ENCODE measurements at places on chromosomes 3 and 15. TPM values are rescaled to one million over a fixed set of nuclear protein-coding genes. Genes with fewer than 3 reads are reported as not detected.
A peak's percentile ranks its signal among the peaks of the same experiment; 100 is the strongest.

IMPG2 gene
- 0.05 TPM for total RNA-seq

TAMM41 gene
- total RNA-seq, result 8.1 TPM

DNA sequence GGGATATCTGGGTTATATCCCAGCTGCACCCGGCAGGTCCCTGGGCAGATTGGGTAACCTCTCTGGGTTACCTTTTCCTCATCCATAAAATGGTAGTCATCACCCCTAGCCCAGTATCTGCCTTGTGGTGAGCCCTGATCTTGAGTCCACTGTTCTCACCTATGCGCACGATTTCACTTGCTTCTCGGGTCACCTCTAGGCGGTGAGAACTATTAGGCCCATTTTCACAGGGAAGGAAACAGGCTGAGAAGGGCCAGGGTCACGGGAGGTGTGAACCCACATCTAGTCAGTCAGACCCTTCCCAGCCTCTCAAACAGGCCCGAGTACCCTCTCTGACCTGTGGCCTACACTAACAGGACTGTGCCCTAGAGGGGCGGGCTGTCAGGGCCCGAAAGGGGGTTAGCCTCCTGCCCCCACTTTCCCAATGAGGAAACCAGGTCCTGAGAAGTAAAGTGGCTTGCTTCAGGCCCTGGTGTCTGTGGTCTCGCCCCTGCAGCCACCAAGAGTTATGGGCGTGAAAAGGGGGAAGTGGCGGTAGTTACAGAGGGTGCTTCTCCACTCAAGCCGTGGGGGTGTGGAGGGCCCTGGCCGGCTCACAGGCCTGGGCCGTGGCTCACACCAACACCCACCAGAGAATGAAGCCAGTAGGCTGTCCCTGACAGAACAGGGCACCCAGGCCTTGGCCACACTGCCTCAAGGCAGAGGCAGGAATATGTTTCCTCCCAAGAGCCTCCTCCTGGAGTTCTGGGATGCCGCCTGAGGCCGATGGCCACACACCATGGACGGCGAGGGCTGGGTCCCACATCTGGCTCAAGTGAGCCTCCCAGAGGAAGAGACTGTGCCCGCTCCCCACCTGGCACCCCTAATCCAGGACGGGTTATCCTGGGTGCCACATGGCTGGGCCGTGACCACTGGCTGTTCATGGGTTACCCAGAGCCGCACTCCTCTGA, 19.5 kb downstream of the PSTPIP1 start:
- DNase-seq, result no peak

DNA sequence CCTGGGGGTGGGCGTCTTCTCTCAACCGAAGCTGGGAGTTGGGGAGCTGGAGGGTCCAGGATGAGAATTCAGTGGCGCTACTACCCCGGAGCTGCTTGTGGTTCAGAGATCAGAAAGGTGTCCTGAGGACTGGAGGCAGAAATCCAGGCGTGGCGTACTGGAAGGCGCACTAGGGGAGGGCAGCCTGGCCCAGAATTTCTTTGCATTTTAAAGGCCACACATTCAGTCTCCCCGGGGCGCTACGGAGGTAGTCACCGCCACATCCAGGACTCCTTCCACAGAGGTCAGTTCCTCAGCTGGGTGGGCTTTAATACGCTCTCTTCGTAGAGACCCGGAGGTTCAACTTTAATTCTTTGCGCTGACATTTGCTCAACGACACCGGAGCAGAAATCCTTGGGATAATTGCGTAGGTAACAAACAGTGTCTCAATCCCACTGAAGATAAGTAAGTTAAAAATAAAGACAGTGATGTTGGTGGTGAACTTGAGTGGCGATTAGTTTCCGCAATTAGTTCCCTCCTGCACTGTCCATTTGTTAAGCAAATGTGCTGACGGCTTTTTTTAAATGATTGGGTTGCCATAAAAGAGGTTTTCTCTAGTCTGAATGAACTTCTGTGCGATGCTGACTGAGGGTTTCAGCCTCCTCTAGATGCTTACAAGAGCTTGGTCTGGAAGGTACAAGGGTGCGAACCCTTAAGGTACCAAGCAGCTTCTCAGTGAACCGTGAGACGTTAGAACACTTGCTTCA, 535 bp downstream of the MCTP2 start:
- DNase-seq, result no peak

LSMEM2 gene
- total RNA-seq, result not detected

NTRK3 gene
- total RNA-seq, result 0.09 TPM

DNA sequence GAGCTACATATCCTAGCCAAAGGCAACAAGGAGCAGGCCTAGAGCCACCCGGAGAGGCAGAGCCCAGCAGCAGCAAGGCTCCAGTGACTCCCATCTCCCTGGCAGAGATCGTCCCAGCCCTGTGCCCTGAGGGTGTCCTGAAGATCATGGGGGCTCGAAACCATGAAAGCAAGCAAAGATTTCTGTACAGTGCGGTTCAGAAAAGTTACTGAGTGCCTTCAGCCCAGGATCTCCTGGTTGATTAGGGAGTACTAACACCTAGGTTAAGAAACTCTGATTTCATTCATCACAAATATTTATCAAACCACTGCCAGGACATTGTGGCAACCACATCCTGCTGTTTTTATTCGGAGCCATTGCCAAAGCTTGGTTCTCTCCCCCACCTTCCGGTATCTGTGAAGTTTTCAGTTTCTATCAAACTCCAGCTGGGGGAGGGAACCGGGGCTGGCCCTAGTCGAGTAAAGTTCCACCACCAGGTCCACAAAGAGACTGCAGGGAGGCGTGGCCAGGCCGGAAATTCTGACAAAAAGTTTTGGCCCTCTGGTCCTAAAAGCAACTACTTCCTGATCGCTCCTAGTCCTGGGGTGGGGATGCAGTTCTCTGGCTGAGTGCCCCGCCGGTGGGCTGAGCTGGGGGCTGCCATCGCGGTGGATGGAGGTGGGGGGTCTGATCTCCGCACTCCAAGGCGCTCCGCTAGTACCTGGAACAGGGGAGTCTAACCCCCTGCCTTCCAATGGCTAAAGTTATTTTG, 1.2 kb downstream of the RAB43 start:
- DNase-seq, result peak; percentile 88

DNA sequence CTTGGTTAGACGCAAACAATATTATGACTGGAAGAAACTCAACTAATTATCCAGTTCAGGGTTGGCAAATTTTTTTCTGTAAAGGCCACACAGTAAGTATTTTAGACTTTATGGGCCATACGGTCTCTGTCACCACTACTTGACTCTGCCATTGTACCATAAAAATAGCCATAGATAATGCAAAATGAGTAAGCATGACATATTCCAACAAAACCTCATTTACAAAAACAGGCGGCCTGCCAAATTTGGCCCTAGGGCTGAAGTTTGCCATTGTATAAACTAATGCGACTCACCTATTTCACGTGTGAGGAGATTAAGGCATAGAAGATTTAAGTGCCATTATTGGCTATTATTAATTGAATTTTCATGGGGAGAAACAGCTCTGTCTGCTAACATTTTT, 116.8 kb upstream of the CNTN6 start:
- no peak for DNase-seq

DNA sequence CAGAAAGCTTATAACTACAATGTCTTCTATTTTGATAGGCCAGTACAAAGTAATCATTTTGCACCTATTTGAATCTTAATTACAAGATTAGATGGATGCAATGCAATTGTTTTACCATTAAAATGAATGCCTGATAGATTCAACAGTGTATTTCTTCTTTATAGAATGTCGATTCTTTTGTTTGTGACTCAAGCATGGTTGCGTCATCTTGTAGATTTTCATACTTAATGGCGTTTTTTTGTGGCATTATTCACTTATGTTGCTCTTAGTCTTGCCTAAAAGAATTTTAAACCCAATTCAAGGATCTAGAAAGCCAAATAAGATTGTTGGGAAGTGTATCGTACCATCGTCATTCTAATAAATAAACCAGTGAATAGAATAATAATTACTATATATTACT, 21.4 kb downstream of the ZBTB38 start:
- no peak for DNase-seq

PRRT3 gene
- total RNA-seq, result 0.58 TPM

ABCC5 gene
- 9.6 TPM for total RNA-seq

DNA sequence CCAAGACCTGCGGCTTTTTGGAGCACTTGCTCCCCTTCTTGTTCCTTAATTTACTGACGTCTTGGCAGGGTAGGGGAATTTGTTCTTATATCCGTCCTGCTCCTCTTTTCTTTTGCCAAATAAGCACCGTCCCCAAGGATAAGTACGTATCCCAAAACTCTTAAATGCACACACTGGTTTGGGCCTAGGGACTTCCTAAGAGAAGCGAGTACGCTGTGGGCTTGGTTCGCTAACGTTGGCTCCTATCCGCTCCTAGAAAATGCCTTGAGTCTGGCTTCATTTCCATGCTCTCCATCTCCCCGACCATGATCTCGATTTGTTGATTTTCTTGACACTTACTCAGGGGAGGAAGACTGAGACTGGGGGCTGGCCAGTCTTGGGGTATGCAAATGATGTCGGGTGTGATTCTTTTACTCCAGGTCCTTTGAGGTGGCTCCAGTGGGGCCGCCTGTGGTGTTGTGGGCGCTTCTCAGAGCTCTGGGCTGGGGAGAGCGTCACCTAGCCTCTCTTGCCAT, 1.3 kb downstream of the MYRIP start:
- no peak for DNase-seq

DNA sequence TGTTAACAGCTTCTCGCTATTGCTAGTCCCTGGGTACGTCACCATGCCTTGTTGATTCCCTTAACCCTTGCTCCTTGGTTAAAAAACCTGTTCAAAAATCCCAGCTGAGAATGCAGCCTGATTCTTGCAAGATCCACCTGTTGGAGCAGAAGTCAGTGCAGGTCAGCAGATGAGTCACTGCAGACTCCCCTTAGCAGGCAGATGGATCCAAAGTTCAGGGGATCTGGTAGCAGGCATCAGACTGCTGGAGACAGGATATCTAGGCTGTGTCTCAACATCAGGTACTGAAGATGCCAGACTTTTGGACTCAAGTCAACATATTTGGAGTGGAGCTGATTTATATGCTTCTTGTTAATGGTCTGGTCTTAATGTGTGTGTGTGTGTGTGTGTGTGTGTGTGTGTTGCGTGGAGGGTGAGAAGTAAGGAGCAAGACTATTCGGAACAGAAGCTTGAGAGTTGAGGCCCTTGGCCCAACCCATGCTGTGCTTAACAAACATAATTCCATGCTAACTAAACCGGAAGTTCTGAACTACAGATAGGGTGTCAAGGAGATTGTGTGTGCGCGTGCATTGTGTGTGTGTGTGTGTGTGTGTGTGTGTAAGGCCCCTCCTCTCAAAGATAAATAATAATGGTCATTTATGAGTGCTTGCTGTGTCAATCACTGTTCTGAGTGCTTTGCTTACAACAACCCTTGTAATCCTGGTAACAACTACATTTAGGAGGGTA, 1.0 kb upstream of the C3orf52 start:
- no peak for DNase-seq

PLSCR2 gene
- not detected for total RNA-seq

- no peak for DNase-seq
Measured at GRCh38 chr3:59641169-59641899, 591.5 kb upstream of the CFAP20DC start.

DNA sequence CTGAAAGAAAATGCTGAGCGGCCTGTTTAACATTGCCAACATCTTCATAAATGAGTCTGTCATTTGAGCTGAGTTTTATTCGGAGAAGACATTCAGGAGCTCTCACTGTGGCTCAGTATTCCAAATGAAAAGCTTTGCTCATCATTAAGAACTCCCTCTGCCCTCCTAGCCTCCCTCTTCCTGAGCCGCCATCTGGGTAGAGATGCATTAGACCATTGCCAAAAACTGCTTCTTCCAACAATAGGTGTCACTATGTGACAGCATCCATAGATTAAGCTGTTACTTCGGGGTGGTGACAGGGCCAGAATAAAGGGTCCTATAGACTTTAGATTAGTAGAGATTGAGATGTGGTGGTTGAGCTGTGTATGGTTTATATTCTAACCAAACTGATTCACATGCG, 501.4 kb upstream of the NR2F2 start:
- no peak for DNase-seq

DNA sequence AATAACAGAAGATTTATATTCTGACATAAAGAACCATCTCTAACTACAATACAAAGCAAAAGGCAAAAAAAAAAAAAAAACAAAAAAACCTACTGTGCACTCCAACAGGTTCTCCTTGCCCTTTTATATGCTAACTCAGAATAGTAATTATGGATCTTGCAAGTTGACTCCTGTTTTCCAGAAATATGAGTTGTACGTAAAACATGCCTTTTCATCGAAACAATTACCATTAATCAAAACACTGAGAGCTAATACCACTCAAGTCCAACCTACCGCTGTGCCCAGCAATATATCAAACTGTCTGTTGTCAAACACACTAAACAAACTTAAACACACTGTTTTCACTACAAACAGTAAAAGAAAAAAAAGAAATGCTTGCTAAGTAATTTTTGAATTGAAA, 389.8 kb downstream of the TBC1D5 start:
- DNase-seq, result no peak

CIDEC gene
- not detected for total RNA-seq

DNA sequence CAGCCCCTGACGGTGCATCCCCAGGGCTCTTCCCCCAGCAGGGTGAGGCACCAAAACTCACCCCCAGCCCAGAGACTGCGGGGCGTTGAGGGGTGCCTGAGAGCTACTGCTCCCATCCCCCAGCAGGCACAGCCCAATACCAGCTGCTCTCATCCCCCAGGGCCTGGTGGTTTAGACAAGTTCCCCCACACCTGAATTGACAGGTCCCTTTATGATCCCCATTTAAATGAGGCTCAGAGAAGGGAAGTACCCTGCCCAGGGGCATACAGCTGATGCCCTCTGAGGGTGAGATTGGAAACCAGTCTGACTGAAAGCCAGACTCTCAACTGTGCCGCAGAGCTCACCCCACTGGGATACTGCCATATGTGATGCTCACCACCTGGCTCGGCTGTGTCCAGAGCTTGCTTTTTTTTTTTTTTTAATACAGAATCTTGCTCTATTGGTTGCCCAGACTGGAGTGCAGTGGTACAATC, 20.1 kb downstream of the DUSP7 start:
- DNase-seq, result no peak

DNA sequence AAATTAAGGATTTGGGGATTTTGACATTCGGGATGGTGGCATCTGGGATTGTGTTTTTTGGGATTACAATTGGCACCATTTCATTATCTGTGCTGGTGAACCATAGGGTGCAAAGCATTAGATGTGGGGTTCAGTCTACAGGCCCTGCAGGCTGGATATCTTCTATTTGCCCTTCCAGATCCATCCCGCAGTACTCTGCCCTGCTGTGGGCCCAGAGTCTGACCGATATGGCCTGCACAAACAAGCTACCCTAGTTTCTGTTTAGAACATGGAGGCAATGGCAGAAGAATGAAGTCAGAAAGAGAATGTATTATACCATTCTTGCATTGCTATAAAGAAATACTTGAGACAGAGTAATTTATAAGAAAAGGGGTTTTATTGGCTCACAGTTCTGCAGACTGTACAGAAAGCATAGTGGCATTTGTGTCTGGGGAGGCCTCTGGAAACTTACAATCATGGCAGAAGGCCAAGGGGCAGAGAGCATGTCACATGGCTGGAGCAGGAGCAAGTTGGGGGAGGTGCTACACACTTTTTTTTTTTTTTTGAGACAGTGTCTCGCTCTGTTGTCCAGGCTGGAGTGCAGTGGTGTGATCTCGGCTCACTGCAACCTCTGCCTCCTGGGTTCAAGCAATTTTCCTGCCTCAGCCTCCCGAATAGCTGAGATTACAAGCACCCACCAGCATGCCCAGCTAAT, 93.7 kb downstream of the NCEH1 start:
- DNase-seq, result no peak

GRCh38 chr3:58041182-58041825, 33.1 kb downstream of the FLNB start:
- DNase-seq, result peak; percentile 55

PRSS50 gene
- not detected for total RNA-seq
